ENCODE measurements at places on chromosomes 5 and 9.
A peak's percentile ranks its signal among the peaks of the same experiment; 100 is the strongest.

DNA sequence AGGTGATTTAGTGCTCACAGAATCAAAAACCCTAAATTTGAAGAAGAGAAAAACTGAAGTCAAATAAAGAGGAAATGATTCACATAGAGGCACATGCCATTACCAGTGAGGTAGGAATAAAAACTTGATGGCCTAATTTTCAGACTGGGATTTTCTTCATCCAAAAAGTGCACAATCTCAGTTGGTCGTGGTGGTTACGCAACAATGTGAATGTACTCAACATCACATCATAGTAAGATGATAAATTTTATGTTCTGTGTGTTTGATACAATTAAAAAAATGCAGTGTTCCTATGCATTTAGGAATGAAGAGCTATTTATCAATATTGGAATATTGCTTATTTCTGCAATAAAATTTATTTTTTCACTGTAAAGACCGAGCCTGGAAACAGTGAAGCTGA lies 60.7 kb downstream of the SV2C start:
- DNase-seq, result no peak

DNA sequence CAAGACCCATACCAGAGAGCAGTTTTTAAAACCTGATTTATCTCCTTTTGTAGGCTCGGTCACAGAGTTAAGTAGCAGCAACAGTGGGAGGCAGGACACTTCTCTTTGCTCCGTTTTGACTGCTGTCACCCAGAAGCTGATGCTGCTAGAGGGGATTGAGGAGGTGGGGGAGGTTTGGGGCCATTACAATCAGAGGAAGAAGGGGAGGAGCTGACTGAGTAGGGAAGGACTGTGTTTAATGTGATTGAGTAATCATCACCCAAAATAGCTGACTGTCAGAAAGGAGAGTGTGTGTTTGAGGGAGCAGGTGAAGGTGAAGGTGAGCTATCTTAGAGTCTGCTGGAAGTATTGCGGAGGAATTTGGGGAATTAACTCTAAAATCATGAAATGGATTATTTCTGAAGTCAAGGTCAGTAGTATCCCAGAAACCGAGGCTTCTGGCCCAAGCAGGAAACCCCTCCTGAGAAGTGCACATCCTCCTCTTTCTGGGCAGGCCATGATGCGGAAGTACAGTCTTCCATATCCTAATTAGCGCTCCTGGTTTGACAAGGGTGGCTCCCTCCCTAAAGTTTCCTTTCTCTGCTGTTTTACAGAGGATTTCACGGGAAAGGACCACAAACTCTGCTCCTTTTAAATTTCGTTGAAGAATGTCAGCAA lies 214.9 kb downstream of the PLK2 start:
- DNase-seq, result no peak

DNA sequence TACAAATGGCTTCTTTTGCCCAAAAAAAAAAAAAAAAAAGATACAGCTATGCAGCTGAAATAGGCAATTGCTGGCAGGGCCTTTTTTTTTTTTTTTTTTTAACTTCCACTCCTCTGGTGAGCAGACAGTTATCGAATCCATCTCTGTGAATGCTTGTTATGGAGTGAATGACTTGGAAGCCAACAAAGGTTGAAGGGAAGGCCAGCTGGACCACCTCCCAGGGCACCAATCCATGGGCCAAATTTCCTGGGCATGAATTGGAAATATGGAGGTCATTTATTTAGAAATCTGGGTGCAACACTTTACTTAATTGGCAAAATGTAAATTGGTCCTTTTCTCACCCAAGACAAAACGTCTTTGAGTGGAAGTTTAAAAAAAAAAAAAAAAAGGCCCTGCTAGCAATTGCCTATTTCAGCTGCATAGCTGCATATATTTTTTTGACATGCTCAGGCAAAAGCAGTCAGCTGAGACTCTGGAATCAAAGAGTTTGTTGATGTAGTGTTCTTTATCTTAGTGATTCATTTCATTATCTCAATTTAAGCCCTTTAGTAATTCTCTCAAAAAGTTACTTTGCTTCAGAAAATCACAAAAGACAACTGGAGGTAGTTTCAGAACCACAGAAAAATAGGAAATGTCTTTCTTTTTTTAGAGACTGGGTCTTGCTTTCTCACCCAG lies 392.2 kb upstream of the KLF4 start:
- DNase-seq, result no peak

GRCh38 chr5:150338546-150338945 lies 19.0 kb upstream of the TCOF1 start:
- DNase-seq, result no peak

DNA sequence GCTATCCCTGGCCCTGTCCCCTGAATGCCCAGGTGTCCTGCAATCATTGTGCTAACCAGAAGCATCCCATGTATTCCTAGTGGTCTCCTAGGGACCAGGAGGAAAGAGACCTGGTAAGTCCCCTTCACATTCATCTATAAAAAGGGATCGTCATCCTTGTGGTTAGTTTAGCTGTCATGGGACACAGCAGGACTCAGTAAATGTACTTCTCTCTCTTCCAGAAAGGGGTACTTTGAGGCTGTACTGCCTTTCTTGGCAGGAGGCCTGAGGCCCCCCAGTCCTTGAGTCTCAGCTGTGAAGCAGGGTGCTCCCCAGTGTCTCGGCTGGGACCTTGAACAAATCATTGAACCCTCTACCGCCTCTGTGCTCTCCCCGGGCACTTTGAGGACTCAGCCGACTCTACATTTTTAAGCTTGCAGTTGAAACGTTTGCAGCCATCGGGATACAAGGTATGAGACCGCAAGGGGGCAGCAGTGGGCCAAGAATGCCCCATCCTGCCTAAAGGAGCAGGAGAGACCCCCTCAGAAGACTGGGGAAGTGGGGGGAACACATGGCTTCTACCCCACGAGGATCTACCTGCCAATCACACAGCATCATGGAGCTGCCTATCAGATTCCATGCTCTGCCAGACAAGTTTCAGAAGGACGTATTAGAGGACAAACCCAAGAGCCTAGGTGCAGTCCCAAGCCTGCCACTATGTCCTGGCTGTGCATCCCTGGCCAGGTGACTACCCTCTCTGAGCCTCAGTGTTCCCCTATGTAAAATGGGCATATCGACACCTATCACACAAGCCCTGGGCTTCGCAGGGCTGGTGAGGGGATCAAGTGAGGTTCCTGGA lies 2.4 kb upstream of the PHYKPL start:
- peak; percentile 67 for DNase-seq

DNA sequence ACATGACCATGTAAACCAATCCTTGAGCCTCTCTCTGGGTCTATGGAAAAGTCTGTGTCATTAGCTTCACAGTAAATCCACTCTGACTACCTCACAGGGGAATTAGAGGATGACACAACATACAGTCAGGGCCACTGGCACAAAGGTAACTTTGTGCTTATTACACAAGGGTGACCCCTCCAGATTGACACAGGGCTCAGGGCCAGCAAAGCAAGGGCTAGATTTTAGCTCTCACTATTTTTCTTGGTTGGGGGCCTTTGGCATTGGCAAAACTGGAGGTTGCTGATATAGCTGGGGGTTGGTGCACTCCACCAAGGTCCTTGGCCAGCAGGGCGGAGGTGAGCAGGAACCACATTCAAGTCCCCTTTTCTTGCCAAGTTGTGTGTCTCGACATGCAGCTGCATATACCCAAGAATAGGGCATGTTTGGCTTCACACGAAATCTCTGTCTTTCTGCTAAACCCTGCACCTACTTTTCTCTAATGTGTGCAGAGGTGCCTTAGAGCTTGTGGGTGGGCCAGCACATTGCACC lies 15.2 kb upstream of the OSMR start:
- peak; percentile 40 for DNase-seq

DNA sequence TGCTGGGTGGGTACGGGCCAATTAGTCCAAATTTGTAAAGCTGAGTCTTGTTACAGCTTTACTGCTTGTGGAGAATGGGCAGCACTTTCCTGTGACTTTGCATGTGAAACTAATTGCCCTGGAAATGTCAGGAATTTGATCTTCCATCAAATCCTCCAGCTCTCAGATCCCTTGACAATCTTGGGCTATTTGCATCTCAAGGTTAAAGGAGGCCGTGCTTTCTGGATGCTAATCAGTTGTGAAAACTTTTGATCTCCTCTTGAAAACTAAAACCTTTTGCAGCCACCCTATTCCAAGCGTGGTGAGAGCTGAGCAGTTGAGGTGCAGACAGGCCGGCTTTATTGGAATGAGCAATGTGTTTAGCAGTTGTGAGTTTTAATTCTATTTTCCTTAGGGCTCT lies 68.0 kb upstream of the CLINT1 start:
- no peak for DNase-seq

DNA sequence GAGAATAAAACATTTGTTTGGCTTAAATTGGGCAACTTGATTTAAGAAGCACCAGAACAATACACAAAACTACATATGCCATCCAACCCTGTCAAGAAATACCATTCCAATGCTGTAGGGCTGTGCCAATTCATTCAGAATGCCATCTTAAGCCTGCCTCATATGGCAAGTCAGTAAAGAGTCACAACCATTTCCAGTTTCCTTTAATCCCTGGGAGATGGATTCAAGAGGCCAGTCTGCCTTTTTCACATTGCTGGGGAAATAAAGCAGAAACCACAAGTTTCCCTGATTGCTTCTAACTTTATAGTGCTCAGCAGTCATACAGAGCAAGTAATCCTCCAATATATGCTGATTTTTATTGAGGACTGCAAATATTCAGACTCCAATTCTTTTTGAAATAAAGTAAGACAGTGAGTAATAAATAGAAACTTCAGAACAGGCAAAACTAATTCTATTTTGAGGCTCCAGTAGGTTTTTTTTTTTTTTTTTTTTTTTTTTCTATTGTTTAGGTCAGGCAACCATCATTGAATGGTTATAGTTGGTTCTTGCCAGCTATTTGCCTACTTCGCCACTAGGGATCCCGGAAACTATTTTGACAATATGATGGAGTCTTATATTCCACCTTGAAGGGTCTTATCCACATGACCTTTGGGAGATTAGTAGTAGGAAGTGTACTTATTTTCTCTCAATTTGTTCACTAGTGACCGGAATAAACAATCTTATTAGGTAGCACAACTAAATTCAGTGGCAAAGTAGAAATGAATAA lies 400.9 kb upstream of the MEF2C start:
- DNase-seq, result no peak

DNA sequence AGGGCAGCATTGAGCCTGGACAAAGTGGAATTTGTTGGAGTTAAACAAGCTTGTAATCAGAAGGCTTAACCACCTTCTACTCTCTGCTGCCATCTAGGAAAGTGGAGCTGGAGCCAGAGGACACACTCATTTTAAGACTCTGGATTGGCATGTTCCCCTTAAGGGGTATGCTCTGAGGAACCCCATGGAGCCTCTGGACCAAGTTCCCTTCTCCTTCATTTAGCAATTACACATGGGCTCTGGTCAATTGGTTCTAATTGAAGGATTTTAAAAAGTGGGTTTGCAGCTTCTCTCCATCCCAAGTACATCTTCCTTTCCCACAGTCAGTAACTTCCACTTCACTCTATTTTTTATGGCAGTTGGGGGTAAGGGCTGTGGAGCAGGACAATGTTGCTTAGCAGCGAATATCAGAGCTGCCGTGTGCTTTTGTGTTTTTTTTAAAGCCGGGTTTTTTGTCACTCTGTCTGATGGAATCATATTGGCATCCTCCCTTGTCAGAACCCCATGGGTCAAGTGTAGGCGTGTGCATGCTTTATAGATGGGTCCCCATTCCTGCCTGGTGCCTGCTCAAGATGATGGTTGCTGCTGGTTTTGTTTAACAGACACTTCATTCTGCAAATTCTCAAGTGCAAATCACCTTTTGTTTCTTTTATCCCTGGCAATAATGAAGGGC lies 330.7 kb upstream of the ADAMTSL1 start:
- DNase-seq, result peak; percentile 23
